H1 (cell line): ENCODE measurements at places on chromosomes 7 and 10.

DNA sequence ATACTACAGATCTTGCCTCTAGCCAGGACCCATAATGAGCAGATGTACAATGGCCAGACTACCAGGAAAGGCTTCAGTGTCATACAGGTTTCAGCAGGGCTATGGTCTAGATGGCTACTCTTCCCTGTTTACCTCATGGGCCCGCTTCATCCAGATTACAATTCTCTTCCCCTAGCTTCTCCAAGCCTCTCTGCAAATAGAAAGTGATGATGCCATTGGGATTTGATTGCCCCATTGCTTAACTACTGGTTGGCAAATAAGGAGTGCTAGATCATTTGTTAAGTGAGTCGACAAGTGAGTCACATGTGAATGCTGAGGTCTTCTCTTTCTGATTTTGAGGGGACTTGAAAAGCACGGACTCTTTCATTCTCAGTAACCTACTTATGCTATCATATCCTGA lies 361.5 kb upstream of the LRRTM3 start:
- DNase-seq = no peak

GRCh38 chr10:91088300-91089140 lies 131.9 kb upstream of the PCGF5 start:
- DNase-seq = no peak

- DNase-seq = no peak
Measured at GRCh38 chr7:151592868-151593486, 73.3 kb upstream of the RHEB start.

DNA sequence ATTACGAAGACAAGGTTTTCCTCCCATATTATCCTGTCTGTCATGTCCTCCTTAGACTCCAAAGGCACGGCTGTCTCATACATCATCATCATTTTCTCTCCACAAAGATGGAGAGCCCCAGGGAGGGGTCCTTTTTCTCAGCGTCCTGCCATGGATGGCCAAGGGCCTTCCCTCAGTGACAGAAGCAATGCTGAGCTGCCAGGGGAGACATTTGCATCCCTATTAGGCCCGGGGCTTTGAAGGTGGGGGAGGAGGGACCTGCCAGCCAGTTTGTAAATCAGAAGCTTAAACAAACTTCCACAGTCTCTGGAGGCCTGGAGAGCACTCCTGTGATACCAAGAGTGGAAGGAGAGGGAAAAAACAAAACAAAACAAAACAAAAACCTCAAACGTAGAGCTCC lies 112.4 kb upstream of the ADO start:
- DNase-seq = no peak

- DNase-seq = peak; percentile 59
Measured at GRCh38 chr10:90592638-90593302, 265.1 kb downstream of the HTR7 start.

GRCh38 chr10:60417024-60417423 lies 27.3 kb upstream of the ANK3 start:
- DNase-seq = no peak

- DNase-seq = no peak
Measured at GRCh38 chr7:102193806-102194205, 92.9 kb upstream of the SH2B2 start.

DNA sequence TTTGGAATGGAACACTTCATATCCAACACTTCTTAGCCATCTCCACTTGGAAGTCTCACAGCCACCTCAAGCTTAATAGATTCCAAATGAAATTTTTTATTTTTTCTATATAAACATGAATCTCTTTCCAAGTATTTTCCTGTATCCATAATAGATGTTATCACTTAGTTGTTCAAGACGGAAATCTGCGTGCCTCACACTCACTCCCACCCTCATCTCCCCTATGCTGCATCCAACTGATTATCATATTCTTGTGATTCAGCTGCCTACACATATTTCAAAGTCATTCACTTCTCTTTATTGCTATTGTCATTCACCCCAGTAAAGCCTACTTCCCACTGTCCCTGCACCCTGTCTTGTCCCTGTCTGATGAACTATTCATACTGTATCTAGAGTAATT lies 70.2 kb upstream of the MKX start:
- no peak for DNase-seq

GRCh38 chr7:93245525-93246432 lies 13.6 kb downstream of the VPS50 start:
- no peak for DNase-seq

GRCh38 chr7:47709051-47709450 lies 127.1 kb upstream of the TNS3 start:
- no peak for DNase-seq

DNA sequence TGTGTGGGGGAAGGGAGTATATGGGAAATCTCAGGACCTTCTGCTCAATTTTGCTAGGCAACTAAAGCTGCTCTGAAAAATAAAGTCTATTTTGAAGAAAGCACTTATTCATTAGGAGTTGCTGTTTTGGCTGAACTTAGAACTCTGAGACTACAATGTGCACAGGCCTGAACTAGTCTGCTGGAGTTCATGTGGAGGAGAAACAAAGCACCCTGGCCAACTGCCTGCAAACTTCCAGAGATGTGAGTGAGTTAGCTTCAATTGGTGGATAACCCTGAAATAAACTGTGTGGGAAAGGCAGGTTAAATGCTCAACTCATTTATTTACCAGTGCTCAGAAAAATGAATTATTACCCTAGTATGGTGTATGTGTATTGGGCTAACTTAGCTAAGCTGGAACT lies 17.3 kb upstream of the FAM241B start:
- no peak for DNase-seq

DNA sequence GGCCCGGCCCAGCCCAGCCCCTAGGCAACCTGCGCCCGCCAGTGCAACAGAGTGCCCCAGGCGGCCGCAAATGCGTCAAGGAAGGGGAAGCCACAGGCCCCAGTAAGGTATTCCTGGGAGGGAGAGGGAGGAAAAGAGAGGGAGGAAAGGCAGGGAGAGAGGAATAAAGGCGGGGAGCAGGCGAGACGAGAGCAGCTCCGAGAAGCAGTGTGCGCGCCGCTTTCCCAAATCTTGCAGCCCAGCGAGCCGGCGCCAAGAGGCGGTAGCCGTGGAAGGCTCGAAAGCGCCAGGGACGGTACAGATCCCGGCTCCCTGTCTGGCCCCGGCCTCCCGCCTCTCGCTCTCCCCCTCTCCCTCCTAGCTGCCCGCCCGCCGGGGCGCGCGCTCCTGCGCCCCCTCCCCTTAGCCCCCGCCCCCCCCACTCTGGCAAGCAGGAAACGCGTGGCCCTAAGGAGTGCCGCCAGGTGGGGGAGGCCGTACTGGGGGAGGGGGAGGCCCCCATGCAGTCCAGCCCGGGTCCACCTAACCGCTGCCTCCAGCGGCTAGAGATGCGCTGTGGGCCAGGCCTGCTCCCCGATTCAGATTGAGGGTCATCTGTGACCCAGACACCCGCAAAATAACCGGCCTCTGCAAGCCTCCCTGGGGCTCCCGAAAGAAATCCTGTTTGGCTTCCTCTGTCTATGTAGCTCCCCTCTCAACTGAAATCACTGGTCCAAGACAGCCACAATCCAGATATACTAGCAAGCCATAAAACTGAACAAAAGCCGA lies 4.3 kb downstream of the HOXA10 start:
- no peak for DNase-seq

DNA sequence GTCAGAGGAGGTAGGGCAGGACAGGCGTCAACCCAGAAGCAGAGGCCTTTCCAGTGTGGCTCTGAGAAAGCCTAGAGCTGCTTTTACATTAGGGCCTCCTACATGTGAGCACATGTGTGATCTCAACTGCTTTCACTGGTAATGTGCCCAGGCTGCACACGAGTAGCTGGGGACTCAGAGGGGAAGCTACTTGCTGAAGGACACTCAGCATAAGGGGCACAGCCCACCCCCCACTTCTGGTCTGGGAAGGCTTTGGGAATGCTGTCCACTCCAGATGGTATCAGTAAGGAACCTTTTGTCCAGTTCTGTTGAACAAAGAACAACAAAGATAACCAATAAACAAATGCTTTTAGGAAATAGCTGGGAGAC lies 18.9 kb downstream of the PRF1 start:
- DNase-seq = no peak

DNA sequence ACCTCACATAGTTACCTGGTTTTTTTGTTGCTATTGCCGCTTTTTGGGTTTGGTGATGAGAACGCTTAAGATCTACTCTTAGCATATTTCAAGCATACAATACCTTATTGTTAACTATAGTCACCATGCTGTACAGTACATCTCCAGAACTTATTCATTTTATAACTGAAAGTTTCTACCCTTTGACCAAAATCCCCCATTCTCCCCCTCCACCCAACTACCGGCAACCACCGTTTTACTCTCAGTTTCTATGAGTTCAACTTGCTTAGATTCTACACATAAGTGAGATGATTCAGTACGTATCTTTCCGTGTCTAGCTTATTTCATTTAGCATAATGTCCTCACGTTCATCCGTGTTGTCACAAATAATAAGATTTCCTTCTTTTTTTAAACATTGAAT lies 86.7 kb upstream of the IL6 start:
- no peak for DNase-seq

DNA sequence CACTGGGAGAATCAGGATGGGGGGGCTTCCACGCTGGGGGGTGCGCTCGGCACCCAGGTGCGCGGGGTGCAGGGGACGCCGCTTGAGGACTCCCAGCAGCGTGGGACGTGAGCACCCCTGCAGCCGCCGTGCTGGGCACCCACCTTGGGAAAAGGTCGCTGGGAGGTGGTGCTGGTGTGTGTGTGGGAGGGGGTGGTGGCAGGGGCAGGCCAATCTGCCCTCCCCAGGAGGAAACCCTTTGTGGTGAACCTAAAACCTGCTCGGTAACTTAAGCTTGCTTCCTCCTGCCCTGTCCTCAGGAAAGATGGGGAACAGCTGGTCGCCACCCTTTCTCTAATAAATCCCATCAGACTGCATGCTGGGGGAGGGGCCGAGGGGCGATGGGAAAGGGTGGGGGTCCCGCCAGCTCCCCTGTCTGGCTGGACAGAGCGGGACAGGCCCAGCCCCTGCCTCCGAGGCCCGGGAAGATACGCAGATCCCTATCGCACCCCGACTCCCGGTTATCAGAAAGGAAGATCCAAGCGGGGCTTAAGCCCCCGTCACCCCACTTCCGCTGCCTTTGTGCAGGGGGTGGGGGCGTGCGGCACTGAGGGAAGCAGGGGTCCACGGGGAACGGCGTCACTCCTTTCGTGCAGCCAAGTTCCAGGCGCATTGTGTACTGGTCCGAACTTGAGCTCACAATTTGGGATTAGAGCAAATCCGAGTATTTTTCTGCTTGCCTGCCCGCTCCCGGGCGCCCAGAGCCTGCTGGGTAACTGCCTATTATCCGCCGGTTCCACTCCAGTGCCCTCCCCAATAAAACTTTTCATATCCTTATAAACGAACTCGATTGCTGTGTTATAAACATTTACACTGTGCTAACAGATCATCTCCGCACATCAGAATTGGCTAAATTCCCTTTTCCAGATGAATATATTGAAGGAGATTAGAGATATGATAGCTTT lies 64.6 kb downstream of the UNCX start:
- no peak for DNase-seq

DNA sequence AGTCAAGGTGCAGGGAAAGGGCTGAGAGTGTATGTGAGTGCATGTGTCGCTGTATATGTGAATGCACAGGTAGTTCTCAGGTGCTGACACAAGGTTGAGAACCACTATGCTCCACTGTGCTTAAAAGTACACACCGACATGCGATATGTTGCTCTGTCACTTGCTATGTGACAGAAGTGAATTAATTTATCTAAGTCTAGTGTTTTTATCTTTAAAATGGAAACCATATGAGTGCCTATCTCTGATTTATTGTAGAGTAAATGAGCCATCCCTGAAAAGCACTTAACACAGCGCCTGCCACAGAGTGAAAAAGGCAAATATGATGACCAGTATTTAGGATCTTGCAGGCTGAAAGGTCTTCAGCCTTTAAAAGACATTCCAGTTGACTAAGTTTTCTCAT lies 4.9 kb downstream of the SLC35B4 start:
- DNase-seq = no peak

- no peak for DNase-seq
Measured at GRCh38 chr7:156073366-156074052, 261.2 kb upstream of the SHH start.

DNA sequence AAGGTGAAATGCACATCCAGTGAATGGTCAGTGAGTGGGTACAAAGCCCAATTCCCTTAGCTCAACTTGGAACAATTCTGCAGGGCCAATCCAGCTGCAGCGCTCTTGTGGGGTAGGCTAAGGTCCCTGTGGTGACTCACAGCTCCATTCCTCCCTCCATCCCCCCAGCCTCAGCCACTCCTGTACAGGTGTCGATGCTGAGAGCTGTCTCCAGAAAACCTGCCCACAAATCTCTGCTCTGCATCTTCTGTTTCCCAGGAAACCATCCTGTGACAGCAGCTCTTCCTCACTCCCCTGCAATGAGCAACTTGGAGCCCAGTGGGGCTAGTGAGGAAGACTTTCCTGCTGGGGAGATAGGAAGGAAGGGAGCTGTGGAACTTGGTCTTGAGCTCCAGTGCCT lies 244.7 kb upstream of the GPR26 start:
- no peak for DNase-seq

- no peak for DNase-seq
Measured at GRCh38 chr10:126729314-126729870, 58.9 kb upstream of the C10orf90 start.

DNA sequence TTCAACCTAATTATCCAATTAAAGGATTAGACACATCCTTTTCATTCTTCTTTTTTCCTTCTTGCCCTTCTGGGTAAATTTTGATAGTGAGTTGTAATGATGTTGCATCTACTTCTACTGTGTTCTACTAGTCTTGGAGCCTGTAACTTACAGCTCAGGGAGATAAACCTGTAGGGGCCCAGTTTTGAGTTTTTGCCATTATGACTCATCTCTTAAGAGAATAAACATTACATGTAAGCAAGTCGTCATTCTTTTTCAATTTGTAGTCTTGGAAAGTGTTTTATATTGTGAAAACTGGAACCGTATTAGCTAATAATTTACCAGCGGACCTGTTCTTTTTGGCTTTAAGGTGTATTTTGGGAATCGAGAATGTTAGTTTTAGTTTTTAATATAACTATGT lies 89.7 kb upstream of the RPA3 start:
- DNase-seq = no peak

DNA sequence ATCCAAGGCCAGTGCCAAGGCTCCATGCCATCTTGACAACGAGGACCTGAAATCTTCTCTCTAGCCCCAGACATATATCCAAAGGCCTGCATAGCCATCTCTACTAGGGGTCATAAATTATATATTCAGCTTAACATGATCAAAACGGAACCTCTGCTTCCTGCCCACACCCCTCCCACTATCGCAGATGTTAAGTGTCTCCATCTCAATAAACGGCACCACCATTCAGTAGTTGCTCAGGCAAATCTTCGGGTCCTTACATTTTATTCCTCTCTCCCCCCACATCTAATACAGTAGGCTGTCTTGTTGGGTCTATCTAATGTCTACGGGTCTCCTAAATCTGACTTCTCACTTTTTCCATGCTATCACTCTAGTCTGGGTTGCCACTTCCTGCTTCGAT lies 201.1 kb upstream of the PLXNA4 start:
- DNase-seq = peak; percentile 27
